ENCODE measurements at places on chromosomes 7 and 10. TPM values are rescaled to one million over a fixed set of nuclear protein-coding genes. Genes with fewer than 3 reads are reported as not detected.

- no peaks in the 10 kb centered on the region for H3K27me3 ChIP-seq
- H3K36me3 ChIP-seq: no peaks in the 10 kb centered on the region
- no peak for DNase-seq
- H3K4me3 ChIP-seq: peak within 1 kb of the TSS; percentile 76
- peaks cover 27% of the 10 kb centered on the region for H3K4me1 ChIP-seq
Observed at GRCh38 chr7:21945454-21946221, at the start of gene CDCA7L. TSS of gene CDCA7L (minus strand) at chr7:21945899. CDS start at chr7:21945804, 95 bp downstream.

ATOH7 gene
- total RNA-seq: not detected

CHCHD1 gene
- 14.8 TPM for total RNA-seq

DNA sequence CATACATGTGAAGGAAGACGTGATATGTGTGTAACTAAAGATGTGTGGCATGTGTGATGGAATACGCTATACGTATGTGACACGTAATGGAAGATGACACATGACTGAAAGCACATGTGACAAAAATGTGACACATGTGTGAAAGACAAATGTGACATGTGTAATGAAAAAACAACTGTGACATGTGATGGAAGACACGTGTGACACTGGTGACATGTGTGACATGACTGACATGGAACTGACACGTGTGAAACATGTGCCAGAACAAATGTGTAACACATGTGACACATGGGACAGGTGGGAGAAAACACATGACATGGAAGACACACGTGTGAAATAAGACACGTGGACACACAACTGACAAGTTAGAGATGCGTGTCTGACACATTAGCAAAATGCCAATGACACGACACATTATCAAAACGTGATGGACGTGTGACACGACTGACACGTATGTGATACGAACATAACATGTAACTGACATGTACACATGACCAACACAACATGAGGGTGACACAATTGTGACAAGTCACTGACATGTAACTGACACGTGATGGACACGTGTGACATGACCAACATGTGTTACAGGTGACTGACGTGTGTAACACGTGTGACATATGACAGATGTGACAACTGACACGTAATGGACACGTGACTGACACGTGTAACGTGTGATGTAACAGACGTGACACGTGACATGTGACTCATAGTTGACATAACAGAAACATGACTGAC is 24.4 kb downstream of the CRPPA start:
- DNase-seq: no peak
- H3K27me3 ChIP-seq: no peaks in the 10 kb centered on the region
- peaks cover 27% of the 10 kb centered on the region for H3K36me3 ChIP-seq

- no peak for DNase-seq
- peak overlapping the region; percentile 25 for H3K27ac ChIP-seq
- H3K4me1 ChIP-seq: peaks cover 6% of the 10 kb centered on the region
- H3K27me3 ChIP-seq: peaks cover 9% of the 10 kb centered on the region
- H3K4me3 ChIP-seq: no peak overlapping the region
- peaks cover 7% of the 10 kb centered on the region for H3K36me3 ChIP-seq
Observed at GRCh38 chr7:155189590-155189989, 108.1 kb upstream of the INSIG1 start.

DNA sequence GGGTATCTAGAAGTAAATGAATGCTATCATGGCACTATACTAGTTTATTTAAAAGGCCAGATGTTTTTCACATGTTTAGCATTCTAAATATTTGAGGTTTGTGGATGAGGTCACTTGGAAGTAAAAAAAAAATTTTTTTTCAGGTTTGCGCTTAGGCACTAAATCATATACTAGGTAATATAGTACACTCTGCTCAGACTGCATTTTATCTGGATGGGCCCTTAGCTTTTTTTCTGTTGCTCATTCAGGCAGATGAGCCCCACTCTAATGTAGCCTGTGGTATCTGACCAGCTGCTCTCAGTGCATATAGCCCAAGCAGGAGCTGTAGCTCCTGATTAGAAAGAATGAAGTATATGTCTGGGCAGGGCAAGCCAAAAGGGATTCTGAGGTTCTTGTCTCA is 210.1 kb downstream of the AUTS2 start:
- no peaks in the 10 kb centered on the region for H3K36me3 ChIP-seq
- H3K27me3 ChIP-seq: no peaks in the 10 kb centered on the region
- no peak overlapping the region for H3K27ac ChIP-seq
- peaks cover 17% of the 10 kb centered on the region for H3K4me1 ChIP-seq
- DNase-seq: no peak

MSMB gene
- not detected for total RNA-seq

DNA sequence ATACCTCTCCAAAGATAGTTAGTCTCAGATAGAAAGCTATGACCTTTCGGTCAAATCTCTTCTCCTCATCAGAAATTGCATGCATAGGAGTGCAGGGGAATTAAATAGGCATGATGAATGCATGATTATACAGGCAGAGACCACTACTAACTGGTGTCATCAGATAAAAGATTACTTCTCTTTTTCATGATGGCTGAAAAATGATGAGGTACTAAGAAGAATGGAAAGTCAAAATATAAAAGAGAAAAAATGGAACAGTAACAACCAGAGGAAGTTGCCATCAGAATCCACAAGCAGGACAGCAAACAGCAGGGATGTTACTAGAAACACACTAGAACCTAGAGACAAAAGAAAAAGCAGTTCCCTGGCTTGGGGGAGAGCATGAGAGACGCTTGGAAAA is 31.6 kb downstream of the CTTNBP2 start:
- no peaks in the 10 kb centered on the region for H3K27me3 ChIP-seq
- no peaks in the 10 kb centered on the region for H3K4me1 ChIP-seq
- DNase-seq: no peak
- no peak overlapping the region for H3K4me3 ChIP-seq
- no peak overlapping the region for H3K27ac ChIP-seq

GRCh38 chr7:130492523-130493274 is 814 bp downstream of the MEST start:
- no peaks in the 10 kb centered on the region for H3K27me3 ChIP-seq
- peak overlapping the region; percentile 83 for H3K4me3 ChIP-seq
- peaks cover 1% of the 10 kb centered on the region for H3K36me3 ChIP-seq
- DNase-seq: no peak
- H3K27ac ChIP-seq: peak overlapping the region; percentile 91

NPM3 gene
- 49.0 TPM for total RNA-seq

DNA sequence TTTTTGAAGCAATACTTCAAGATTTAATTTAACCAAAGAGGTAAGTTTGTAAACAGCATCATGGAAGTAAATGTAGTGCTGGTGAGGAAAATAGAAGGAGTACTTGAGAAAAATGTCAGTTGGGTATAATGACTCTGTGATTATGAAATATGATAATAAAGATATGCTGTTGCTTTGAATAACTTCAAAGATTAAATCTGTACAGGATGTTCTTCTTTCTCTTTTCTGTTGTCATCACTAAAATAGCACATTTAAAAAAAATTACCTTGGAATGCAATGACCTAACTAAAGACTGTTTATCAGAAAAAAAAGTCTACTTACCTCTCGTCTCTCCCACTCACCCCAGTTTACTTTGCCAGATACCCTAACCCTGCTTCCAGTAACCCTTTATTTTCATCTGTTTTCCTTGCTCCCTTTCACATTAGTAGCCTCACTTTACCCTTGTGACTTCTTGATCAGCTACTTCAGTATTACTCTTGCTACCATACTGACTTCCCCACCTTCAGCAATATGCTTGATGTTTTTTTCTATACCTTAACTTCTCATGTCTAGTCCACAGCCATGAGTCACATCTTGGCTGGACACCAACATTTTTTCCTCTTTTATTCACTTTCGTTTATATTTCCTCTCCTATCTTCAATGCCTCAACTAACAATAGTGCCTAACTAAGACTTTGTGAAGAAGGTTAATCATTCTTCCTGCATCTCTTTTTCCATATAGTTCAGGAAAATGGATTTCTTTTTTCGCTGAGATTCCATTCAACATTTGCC is 29.7 kb upstream of the TAS2R16 start:
- DNase-seq: no peak
- H3K4me1 ChIP-seq: no peaks in the 10 kb centered on the region
- H3K36me3 ChIP-seq: no peaks in the 10 kb centered on the region
- H3K27ac ChIP-seq: no peak overlapping the region

WDR91 gene
- 16.1 TPM for total RNA-seq

- DNase-seq: no peak
- no peaks in the 10 kb centered on the region for H3K4me1 ChIP-seq
- H3K4me3 ChIP-seq: no peak overlapping the region
- H3K27me3 ChIP-seq: peaks cover 18% of the 10 kb centered on the region
Observed at GRCh38 chr7:119196183-119196582, 971.7 kb downstream of the ANKRD7 start.

All from chondrocyte (in vitro differentiated cells).